ENCODE measurements at places on chromosomes 3 and 15. TPM values are rescaled to one million over a fixed set of nuclear protein-coding genes. Genes with fewer than 3 reads are reported as not detected.

DNA sequence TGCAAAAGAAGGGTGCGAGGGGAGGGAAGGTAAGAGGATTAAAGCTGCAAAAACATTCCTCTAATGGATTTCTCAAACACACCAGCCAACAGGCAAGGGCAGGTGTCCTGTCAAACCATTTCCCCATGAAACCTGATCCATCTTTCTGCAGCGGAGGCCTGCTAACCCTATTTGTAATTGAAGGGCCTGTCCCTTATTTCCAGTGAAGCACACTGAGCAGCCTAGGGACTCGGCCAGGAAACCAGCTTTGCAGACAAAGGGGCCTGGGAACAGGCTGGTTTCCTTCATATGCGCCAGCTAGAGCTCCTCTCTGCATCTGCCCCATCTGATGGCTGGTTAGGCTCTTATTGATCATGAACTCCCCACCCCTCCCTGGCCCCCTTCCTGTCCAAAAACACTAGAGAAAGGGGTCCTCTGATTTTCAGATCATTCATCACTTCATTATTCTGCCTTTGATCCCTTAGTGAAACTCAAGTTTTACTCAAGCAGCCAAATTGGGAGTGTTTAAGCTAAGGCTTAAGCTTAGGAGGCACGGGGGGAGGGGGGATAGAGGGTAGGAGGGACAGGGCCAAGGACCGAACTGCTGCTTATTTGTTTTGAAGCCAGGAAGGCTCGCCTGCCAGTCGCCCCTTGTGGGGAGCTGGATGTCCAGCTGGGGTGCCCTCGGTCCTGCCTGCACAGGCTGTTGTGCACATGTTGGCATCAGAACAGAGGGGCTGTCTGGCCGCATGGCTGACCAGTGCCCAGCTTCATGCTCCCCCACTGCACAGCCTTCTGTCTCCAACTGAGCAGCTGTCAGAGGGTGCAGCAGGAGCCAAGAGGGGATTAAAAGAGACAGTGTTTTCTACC, 53.1 kb downstream of the BOC start:
- no peaks in the 10 kb centered on the region for H3K36me3 ChIP-seq
- H3K27me3 ChIP-seq: no peaks in the 10 kb centered on the region
- no peaks in the 10 kb centered on the region for H3K4me1 ChIP-seq
- DNase-seq: no peak
- no peak overlapping the region for H3K4me3 ChIP-seq

DNA sequence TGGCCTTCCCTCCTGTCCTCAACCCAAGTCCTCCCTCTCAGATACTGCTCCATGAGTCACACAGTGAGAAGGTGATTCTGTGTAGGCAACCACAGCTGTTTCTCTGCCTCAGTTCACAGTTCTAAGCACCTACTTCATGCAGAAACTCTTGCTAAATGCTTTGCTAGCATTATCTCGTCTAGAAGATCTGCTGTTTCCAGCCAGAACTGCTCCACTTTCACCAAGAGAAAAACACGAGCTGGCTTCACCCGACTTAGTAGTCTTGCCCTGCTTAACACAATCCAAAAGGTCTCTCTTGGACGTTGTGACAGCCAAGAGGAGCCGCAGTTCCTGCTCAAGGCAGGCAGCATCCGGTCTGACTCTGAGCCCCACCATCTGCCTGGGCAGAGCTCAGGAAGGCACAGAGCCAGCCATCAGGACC, 272.1 kb downstream of the UACA start:
- no peaks in the 10 kb centered on the region for H3K27me3 ChIP-seq
- peak overlapping the region; percentile 88 for H3K27ac ChIP-seq
- H3K36me3 ChIP-seq: no peaks in the 10 kb centered on the region
- DNase-seq: peak; percentile 85
- H3K4me1 ChIP-seq: peaks cover 29% of the 10 kb centered on the region

DNA sequence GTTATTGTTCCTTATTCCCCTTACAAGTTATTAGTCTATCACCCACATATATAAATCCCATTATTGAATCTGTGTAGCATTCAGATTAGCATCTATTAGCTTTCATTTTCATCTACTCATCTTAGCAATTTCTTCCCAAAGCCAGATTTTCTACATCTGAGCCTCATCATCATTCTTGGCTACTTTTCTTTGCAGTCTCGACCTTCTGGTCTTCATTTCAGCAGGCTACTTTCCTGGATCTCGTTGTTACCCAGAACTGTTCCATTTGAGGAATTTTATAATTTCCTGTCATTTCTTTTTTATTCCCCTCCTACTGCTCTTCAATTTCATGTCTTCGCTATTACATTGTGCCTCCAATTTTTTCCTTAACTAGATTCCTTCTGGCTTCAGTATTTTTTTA, 51.8 kb downstream of the SPRED1 start:
- no peaks in the 10 kb centered on the region for H3K27me3 ChIP-seq
- DNase-seq: no peak
- no peak overlapping the region for H3K27ac ChIP-seq
- H3K4me1 ChIP-seq: no peaks in the 10 kb centered on the region

- H3K4me1 ChIP-seq: peaks cover 18% of the 10 kb centered on the region
- no peaks in the 10 kb centered on the region for H3K36me3 ChIP-seq
- DNase-seq: peak; percentile 81
These were observed 489 bp downstream of the HDGFL3 start for GRCh38 chr15:83207009-83207659.

GRCh38 chr3:186457236-186457635, 86.9 kb downstream of the CRYGS start:
- no peaks in the 10 kb centered on the region for H3K36me3 ChIP-seq
- no peak overlapping the region for H3K4me3 ChIP-seq
- H3K4me1 ChIP-seq: no peaks in the 10 kb centered on the region
- H3K27me3 ChIP-seq: no peaks in the 10 kb centered on the region

DNA sequence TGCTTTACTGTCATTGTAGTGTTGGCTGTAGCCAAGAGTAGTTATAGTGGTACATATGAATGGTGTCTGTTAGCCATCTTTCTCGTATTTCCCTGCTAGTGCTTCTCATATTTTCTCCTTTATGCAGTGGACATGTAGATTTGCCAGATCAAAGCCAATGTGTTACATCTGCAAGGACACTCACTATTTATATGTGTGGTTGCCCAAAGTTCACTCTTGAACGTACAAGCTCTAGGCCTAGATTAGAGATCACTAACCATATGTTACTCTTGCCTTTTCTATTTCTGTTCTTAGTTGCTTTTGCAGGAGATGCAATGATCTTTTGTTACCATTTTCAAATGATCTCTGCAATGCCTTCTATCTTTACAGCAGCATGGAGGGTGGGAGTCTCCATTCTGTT, 78.4 kb downstream of the CADM2 start:
- no peak overlapping the region for H3K4me3 ChIP-seq
- no peaks in the 10 kb centered on the region for H3K27me3 ChIP-seq
- no peak overlapping the region for H3K27ac ChIP-seq
- H3K36me3 ChIP-seq: no peaks in the 10 kb centered on the region
- H3K4me1 ChIP-seq: no peaks in the 10 kb centered on the region

GRCh38 chr3:184907681-184908649, 96.0 kb downstream of the VPS8 start:
- peaks cover 7% of the 10 kb centered on the region for H3K36me3 ChIP-seq
- no peaks in the 10 kb centered on the region for H3K4me1 ChIP-seq
- no peaks in the 10 kb centered on the region for H3K27me3 ChIP-seq

PATL2 gene
- polyA plus RNA-seq: 64.2 TPM

Measured in spleen (tissue), 13 donors.